ENCODE measurements at places on chromosomes 7 and 10.
A peak's percentile ranks its signal among the peaks of the same experiment; 100 is the strongest.

DNA sequence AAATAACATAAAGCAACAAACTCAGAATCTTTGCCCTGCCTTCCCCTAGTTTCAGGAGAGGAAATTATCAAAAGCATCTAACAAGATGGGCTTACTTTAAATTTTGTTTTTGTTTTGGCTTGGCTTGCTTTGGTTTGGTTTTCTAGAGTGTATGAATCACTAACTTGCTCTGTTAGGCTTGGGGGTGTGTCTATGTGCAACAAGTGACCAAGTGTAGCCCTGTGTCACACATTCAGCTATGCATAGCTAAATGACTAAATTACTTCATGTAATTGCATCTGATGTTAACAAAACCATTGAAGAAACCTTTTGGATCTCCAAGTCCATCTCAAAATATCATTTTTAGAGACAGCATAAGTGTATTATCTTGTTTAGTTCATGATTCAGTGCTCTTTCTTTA, 251.0 kb downstream of the TFEC start:
- DNase-seq: peak; percentile 2

DNA sequence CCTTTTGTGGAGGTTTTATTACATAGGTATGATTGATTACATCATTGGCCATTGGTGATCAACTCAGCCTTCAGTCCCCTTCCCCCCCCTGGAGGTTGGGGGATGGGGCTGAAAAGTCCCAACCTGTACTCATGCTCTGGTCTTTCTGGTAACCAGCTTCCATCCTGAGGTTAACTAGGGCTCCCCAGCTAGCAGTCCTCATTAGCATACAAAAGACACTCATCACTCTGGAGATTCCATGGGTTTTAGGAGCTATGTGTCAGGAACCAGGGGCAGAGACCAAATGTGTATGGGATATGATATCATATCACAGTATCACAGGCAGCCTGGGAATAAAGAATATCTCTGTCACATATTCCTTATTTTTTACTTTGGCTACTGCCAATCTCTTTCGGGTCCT, 13.6 kb downstream of the CCSER2 start:
- DNase-seq: no peak

DNA sequence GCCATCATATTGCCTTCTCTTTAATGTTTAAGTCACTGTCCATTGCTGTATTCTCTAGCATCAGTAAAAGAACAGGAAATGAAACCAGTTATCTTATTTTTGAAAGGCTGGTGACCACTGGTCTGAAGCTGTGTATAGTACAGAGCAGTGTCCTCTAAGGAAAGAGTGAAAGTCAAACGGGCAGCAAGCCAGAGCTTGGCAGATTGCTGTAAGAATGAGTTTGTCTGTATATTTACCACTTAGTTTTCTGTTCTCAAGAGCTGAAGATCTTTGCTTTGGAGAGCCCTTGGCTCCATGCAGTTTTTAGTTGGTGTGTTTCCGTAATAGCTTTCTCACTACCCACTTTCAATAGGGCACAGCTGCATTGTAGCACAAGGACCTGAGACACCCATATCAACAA, 31.9 kb downstream of the PCBD1 start:
- no peak for DNase-seq

GRCh38 chr7:103065667-103066066, 8.9 kb downstream of the FBXL13 start:
- DNase-seq: peak; percentile 13

GRCh38 chr7:22452142-22452959, 47.6 kb downstream of the STEAP1B start:
- DNase-seq: peak; percentile 30

- DNase-seq: no peak
Observed at GRCh38 chr7:19463581-19463980, 245.3 kb downstream of the POLR1F start.

- peak; percentile 76 for DNase-seq
Observed at GRCh38 chr10:31242902-31243301, 76.1 kb upstream of the ZEB1 start.

All from fibroblast of lung (primary cell).